CD8-positive, alpha-beta memory T cell (primary cell): ENCODE measurements at places on chromosomes 12 and 14. TPM values are rescaled to one million over a fixed set of nuclear protein-coding genes. Genes with fewer than 3 reads are reported as not detected.

GRCh38 chr14:31880935-31881334, 196.2 kb upstream of the ARHGAP5 start:
- DNase-seq: no peak

DNA sequence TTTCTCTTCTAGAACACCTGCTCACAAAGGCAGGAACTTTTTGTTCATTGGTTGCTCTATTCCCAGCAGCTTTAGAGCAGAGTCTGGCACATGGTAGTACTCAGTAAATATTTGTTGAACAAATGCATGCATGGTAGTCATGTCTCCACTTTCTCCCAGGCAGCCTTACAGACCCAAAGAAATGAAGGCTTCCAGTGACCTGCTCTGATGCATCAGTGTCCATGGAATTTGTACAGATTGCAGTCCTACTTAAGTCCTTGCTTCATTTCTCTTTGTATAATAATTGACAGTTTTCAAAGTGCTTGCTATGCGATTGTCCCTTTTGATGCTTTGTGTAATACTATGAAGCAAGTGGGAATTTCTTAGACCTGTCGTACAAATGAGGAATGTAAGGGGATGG, 119.6 kb downstream of the DERA start:
- DNase-seq: no peak

DNA sequence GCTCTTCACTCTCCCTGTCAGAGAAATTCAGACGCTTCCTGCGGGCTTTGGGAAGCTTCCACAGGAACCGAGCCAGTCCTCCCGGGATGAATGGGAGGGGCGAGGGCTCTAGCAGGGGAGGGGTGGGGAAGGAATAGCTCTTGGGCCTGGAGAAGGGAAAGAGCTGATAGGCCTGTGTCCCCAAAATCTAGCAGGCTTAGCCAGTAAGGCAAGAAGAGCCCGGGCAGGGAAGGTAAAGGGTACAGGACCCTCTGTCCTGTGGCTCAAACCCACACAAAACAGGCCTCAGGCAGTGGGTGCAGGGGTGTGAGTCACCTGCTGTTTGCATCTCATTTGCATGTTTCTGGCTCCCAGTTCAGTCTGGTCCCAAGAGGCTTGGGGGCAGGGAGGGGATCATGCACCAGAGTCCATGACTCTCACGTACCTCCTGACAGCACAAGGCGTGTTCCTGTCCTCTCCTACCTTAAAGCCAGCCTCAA, 8.7 kb upstream of the SMUG1 start:
- DNase-seq: no peak

GRCh38 chr12:50747817-50748216, 16.1 kb upstream of the ATF1 start:
- no peak for DNase-seq

- DNase-seq: peak; percentile 78
Observed at GRCh38 chr14:100106250-100107112, 41.3 kb downstream of the EVL start.

DNA sequence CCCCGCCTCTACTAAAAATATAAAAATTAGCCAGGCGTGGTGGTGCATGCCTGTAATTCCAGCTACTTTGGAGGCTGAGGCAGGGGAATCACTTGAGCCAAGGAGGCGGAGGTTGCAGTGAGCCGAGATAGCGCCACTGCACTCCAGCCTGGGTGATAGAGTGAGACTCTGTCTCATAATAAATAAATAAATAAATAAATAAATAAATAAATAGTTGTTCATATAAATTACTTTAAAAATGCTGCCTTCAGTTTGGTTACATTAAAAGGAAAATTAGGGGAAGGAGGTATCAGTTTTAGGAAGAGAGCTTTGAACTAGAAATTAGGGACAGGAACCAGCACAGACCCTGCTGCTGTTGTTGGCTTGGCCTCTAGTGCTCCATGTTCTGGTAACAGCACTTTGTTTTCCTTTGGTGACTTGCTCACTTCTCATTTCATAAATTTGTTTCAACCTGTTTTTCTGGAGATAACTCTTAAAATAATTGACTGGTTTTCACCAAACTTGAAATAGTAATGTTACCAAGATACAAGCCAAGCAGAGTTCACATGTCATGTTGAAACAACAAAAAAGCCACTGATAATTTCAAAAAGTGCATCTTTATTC, 22.9 kb upstream of the PTPRB start:
- no peak for DNase-seq

The BDKRB2 gene
- total RNA-seq: not detected

The SPTB gene
- 0.18 TPM for total RNA-seq

DNA sequence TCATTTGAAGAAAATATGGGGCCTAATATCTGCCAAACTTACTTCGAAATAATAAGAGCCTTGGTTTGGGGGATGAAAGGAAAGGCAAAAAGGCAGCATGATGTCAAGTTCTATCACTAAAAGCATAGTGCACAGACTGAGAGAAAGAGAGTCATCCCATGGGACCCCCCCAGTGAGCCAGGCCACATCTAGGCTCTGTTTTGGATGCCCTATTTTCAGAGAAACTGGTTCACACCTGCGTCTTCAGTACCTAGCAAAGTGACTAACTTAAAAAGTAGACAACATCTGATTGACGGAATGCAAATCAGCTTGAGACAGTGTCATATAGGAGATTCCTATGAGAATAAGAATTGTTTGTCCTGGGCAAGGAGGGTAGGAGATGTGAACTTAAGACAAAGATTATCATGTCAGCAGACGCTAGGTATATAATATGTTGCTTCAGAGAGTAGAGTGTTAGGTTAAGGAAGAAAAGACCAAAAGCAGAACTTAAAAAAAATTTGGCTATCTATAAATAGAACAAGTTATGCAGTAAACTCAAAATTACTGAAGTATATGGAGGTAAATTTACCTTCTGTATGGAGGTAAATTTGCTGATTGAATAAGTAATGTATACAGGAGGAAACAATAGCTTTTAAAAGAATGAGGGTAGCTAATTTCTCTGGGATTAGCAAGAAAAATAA, 148.2 kb downstream of the SLC41A2 start:
- DNase-seq: no peak
